ENCODE measurements at places on chromosomes 12 and 14.
A peak's percentile ranks its signal among the peaks of the same experiment; 100 is the strongest.

DNA sequence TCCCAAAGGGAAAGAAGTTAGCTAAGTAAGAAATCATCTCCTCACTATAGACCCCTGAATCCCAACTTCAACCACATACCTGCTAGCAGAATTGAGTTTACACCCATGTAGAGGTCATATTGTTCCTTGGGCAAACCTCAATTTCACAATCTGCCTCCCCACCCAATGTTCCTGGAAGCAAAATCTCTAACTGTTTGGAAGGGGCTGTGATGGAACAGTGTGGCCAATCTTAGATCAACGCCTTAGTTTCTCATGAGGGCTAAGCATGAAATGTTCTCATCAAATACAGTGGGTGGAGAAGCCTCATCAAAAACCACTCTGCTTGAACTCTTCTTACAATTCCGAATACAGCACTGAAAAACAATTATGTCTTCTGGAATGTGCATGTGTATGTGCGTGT, 284.0 kb upstream of the NOS1 start:
- no peak for DNase-seq

GRCh38 chr14:64755781-64756221, 51.6 kb downstream of the PLEKHG3 start:
- DNase-seq, result no peak

DNA sequence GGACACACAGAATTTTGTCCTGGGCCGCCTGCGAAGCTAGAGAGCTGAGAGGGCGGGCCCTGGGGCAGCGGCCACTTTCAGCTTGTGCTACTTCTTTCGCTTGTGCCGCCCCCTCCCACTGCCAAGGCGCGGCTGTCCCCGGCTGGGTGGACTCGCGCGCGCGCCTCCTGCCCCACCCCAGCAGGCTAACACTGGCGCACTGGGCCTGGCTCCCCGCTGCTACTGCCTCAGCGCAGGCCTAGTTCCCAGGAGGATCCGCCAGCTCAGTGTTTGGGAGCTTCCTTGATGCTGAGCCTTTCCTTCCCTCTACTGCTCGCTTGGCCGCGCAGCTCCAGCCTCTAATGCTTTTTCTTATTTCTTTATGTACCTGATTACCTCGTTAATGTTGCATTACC, 27.4 kb upstream of the METAP2 start:
- no peak for DNase-seq

DNA sequence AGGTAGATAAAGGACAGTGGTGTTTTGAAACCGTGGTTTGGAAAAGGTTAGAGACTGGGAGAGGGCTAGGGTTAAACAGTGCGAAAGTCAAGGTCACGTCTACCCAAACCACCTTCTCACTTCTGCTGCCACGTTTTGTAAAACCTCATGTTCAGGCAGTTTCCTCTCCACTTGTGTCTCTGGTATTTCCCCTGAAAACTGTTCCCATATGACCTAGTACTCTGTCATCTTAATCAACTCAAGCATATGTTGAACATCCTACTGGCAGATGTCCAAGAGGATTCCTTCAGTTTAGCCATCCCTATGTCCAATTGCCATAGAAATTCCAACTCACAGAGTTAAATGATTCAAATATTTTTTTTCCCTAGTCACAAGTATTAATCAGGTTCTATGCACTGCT, 17.4 kb downstream of the CLEC4C start:
- no peak for DNase-seq

DNA sequence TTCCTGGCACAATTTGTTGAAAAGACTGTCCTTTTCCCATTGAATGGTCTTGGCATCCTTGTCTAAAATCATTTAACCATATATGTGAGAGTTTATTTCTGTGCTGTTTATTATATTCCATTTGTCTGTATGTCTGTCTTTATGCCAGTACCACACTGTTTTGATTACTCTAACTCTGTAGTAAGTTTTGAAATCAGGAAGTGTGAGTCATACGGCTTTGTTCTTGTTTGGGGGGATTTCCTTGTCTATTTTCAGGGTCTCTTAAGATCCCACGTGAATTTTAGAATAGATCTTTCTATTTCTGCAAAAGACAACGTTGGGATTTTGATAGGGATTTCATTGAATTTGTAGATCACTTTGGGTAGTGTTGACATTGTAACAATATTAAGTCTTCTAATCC, 88.5 kb downstream of the MYRFL start:
- no peak for DNase-seq

DNA sequence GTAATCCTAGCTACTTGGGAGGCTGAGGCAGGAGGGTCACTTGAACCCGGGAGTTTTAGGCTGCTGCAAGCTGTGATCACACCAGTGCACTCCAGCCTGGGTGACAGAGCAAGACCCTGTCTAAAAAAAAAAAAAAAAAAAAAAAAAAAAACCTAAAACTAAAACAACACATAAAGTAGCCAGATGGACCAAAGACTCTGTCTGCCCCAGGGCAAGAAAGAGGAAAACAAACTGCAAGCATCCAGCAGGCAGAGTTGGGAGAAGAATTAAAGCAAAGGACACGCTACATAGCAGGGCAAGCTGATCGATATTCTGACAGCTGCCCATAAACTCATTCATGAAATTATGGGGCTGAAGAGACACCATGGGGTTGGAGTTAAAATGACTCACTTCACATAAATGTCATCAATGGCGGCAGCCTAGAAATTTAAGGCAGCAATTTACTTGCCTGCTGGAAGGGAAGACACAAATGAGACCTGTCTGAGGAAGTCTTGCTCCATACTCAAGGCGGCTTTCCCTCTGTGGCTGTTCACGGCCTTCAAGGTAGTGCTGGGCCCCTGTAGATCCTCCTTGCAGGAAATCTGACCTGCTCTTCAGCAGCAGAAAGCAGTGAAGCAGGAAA, 259.1 kb upstream of the FKBP4 start:
- no peak for DNase-seq

DNA sequence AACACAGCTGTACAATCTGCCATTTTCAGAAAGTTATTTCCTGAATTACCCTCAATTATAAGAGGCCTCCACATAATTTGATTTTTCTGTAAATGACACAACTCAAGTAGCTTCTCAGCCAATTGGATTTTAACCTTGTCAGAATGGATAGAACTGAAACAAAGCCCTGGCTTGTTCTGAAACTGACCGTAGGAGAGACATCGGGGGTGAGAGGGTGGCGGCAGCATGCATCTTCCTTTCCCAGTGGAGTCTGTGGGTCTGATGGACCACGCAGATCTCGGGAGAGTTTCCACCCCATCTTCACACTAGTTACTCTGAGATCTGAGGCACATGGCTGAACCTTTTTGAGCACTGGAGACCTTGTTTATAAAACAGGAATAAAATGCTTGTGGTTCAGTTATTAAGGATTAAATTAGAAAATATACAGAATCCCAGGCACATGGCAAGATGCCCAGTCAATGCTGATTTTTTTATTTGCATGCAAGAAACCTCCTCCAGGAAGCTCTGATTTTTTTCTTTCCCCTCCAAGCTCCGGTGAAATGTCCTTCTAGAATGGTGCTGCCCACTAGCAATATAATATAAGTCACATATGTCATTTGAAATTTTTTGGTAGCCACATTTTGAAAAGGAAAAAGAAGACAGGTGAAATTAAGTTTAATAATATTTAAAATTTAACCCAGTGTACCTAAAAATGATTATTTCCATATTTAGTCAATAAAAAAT, 153.9 kb downstream of the CHST11 start:
- DNase-seq, result no peak

DNA sequence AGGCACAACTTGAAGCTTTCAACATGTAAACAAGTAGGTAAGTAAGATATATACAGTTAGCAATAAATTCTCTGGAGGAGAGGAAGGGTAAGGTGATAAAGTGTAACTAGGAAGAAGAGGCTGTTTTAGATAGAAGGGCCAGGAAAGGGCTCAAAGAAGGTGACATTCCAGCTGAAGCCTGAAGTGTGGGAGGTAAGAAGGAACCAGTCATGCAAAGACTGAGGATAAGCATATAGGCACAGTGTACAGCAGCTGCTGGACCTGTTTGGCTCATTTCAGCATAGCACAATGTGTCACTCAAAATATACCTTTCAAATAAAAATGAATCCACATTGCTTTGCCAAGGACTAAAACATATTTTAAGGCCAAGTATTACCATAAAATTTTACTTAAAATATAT, 28.6 kb upstream of the ARL1 start:
- peak; percentile 33 for DNase-seq

GRCh38 chr12:62116986-62117385, 143.2 kb upstream of the USP15 start:
- DNase-seq, result peak; percentile 54

DNA sequence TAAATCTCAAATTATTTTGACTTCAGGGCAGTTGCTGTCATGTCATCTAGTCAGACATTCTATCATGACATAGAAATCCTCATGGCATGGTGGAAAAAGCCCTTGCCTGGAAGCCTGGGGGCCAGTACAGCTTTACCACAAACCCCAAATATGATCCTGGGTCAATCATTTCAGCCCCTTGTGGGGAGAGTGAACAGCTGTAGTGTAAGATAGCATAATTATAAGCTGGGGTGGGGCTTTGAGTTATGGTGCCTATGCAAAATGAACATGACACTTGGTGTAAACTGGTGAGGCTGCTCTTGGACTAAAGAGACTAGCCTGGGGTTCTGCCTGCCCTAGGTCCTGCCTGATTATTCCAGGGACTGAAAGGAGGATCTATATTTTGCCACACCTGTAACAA, 207.7 kb upstream of the DDHD1 start:
- DNase-seq, result no peak

DNA sequence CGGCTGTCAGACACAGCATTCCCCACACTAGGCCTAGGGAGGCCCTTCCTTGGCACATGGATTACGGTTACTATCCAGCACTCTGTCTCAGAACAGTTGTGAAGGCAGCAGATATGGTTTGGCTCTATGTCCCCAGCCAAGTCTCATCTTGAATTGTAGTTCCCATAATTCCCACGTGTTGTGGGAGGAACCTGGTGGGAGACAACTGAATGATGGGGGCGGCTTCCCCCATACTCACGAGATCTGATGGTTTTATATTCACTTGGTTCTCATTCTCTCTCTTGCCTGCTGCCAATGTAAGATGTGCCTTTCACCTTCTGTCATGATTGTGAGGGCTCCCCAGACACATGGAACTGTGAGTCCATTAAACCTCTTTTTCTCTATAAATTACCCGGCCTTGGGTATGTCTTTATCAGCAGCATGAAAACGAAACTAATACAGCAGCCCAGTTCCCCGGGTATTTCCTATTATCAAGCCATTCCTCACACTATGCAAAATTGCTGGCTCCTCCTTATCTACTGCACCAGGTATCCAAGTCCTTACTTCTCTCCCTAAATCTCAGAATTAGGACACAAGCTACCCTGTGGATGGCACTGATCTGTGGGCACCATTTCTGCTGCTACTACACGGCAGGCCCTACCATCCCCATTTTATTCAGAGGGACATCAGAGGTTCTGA, 33.3 kb downstream of the NT5DC3 start:
- DNase-seq, result no peak

GRCh38 chr14:75934998-75935628, 46.7 kb downstream of the TGFB3 start:
- DNase-seq, result no peak

DNA sequence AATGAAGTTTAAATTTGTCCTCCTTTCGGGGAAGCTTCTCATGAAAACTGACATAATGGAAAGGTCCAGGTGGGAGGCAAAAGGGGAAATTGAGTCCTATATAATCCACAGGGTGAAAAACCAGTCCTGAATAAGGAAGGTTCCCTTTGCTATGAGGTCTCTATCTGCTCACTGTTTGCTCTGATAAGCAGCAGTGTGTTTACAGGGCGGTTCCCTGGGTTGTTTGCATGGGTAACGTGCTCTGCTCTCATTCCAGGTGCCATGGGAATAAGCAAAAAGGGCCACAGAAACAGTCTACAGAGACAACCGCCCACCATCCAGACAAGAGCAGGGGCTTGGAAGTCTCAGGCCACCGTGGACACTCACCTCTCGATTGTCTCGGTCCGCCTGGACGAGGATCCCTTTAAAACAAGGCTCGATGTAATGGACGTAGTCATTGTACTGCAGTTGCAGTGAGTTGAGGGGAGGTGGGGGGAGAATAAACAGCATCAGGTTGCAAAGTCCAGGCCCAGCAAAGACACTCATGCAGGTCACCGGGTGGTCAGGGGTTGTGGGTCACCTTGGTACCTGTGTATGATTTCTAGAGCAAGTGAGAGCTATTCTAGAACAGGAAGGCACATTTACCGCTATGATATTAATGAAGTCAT, 32.7 kb downstream of the CACNA2D4 start:
- DNase-seq, result no peak

GRCh38 chr12:4830556-4831210, 79.0 kb upstream of the KCNA1 start:
- no peak for DNase-seq

DNA sequence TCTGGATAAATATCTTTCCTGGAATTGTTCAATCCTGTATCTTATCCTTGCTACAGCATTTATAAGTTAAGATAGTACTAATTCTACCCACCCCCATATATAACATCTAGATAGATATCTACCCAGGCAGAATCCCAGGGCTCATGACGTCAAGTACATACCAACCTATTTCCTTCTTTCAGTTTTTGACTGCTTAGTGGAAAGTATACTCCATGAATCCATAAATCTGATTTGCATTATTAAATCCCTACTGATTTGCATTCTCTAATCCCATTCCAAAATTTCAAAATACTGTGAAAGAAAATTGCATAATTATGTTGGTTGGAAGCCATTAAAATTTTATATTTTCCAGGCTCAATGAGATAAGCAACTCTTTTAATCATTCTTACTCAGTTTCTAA, 111.7 kb downstream of the KITLG start:
- DNase-seq, result no peak

DNA sequence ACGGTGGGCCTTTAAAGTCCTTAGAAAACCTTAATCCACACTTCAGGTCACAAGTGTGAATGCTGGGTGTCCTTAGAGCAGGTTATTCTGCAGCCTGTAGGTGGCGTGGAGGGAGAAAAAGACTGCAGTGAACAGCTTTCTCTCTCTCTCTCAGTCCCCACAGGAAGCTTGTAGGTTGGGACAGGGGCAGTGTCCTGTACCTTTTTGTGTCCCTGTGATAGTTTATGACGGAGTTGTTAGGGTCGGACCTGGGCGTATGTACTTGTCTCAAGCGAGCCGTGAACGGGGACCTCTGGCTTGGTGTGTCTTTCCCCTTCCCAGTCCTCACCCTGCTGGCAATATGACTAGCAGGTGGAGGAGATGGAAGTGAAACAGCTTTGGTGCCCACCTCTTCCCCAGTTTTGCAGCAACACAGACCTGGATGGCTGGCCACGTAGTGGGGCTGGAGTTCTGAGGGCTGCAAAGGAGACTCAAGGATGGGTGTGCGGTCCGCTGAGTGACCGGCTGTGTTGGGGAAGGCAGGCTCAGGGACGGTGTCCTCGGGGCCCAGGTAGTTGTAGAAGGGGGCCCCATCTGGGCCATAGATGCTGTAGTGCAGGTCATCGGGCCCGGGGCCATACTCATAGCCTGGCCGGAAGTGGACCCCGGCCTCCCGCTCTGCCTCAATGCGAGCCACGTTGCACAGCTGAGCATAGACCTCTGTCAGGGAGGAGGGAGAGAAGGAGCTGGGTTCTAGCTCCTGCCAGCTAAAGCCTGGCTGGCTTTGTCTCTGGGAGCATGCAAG, 8.9 kb downstream of the ISCA2 start:
- no peak for DNase-seq

DNA sequence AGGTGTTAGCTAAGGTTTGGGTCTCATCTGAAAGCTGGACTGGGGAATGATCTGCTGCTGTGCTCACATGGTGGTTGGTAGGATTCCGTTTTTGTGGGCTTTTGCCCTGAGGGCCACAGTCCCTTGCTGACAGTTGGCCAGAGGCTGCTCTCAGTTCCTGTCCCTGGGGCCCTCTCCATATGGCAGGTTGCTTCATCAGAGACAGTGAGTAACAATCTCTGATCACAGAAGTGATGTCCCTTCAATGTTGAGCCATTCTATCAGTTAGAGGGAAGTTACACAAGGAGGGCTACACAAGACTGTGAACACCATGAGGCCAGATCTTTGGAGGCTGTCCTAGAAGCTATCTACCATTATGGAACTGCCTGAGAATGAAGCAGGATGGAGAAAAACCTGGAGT, 137.2 kb downstream of the AACS start:
- no peak for DNase-seq
